ENCODE measurements at places on chromosomes 16 and 17.

DNA sequence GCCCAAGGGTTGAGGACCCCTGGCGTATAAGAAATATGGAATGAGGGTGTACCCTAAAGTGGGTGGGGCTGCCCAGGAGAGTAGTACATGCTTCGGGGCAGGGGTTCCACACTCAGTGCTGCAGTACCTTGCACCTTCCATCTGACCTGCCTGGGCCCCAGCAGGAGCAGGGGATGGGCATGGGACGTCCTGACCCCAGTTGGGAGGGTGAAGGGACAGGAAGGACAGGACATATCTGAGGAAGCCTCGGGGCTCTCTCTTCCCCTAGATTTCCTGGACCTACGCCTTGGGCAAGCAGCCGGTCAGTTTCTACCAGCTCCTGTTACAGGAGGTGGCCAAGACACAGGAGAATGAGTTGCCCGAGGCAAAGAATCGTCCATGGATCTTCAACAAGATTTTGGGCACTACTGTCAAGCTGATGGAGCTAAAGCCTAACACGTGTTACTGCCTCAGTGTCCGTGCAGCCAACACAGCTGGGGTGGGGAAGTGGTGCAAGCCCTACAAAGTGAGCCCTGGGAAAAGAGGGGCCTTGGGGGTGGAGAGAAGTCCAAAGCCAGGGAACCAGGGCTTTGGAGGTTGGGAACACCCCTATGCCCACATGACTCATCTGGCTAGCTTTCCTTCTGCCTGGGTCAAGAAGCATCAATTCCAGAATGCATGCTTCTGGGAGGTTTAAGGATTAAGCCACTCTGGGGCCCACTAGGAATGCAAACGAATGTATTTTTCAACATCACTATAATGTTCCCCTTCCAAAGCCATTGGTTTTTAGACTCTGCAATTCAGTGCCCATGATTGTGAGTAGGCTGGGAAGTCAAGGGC is 7.9 kb downstream of the FNDC8 start:
- DNase-seq: no peak

DNA sequence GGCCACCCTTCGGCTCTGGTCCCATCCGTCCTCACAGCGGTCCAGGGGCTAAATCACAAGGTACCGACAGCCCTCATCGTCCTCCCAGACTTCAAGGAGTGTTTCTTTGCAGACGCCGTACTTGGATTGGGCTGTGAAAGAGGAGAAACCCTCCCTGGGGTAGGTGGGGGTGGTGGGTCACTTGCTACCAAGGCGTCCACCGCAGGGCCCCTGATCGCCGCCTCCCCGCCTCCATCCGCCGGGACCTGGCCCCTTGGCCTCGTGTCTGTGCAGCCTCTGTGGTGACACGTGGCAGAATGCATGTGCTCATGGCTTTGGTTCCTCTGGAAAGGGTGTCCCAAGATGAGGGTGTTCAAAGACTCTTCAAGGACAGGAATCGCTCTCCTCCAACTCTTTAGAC is 151.4 kb downstream of the BANP start:
- DNase-seq: no peak

DNA sequence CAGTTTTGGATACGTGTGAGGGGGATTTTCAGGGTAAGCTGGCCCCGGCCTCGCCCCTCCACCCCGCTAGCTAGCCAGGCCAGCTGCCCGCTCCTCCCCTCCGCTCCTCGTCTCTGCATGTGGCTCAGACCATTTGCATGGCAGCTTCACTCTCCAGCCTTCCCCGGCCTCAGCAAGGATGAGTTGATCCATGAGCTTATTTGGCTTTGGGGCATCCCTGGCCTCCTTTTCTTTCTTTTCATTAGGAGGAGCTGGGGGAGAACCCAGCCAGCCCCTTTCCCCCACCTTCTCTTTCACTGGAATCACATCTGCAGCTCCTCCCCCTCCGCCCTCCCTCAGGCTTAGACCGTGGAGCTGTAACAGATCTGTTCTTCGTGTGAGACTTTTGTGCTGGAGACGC is 30.7 kb downstream of the ELAC2 start:
- DNase-seq: no peak

- DNase-seq: no peak
Measured at GRCh38 chr16:5621826-5622225, 524.2 kb upstream of the EEF2KMT start.

DNA sequence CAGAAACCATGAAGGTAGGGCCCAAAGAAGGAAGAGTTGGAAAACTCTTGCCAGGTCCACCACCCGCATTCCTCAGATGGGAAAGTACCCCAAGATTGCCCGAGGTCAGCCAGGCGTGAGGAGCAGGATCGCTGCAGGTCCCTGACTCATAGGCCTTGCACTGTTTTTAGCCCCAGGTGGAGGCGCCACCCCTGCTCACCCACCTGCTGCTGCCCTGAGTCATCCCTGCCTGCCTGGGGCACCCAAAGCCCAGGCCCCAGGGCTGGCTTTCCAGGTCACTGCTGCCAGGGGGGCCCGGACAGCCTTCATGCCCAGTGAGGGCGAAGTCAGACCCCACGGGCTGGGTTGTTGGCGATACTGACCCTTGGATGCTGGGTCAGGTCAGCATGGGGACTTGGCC is 100.9 kb downstream of the AMFR start:
- DNase-seq: no peak

- DNase-seq: no peak
Measured at GRCh38 chr17:10295728-10296343, 77.0 kb downstream of the MYH13 start.

DNA sequence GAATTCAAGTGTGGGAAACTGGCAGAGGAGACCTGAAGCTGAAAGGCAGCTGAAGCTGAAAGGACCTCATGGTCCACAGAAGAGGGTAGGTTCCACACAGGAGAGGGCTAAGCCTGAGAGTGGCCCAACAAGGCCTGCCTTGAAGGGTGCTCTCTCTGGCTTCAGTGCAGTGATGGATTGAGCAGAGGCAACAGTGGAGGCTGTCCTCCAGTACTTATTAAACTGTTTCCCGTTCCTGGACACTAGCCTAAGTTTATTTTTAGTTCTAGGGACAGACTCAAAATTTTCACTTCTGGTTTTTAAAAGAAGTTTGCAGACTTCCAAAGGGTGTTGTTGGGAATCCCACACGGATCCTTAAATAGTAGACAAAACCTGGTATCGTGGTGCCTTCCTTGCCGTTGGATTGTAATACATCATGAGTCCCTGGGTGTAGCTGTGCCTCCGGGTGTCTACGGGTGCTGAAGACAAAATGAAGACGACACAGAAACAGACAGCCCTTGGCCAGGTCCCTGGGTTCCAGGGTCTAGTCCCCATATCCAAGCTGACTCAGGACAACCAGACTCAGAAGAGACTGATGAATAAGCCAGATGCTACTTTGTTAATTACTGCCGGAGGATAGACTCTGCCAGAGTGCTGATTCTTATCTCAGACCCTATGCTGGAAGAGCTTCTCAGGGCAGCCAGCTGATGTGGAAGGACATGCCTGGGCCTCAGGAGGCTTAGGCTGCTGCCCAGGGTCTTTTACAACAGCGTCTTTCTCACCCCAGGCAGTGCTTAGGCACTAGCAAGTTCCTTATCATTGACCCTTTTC is 7.1 kb upstream of the CMTM4 start:
- DNase-seq: no peak

DNA sequence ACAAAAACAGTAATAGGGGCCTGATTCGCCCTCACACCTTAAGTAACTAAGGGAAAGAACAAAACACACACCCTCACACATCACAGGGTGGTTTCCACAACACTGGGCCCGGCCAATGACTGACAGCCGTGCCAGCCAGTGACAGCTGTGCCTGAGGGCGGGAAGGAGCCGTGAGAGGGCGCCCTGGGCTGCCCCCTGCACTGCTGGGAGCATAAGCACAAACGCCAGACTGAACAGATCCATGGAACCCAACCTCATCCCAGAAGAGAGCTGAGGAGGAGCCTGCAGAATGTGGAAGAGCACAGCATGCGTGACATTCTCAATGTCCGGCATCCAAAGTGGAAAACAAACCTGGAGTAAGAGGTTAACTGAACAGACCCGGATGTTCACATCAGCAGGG is 16.0 kb downstream of the CSNK1D start:
- peak; percentile 63 for DNase-seq

- no peak for DNase-seq
Measured at GRCh38 chr16:1290063-1290501, 19.4 kb upstream of the UBE2I start.

- DNase-seq: no peak
Measured at GRCh38 chr16:81385031-81385756, 59.4 kb upstream of the CMIP start.

- no peak for DNase-seq
Measured at GRCh38 chr17:31724619-31725018, 134.4 kb downstream of the COPRS start.

GRCh38 chr17:20271011-20271610 is 196.2 kb downstream of the LGALS9B start:
- no peak for DNase-seq

GRCh38 chr17:31289790-31290189 is 7.2 kb downstream of the OMG start:
- no peak for DNase-seq

DNA sequence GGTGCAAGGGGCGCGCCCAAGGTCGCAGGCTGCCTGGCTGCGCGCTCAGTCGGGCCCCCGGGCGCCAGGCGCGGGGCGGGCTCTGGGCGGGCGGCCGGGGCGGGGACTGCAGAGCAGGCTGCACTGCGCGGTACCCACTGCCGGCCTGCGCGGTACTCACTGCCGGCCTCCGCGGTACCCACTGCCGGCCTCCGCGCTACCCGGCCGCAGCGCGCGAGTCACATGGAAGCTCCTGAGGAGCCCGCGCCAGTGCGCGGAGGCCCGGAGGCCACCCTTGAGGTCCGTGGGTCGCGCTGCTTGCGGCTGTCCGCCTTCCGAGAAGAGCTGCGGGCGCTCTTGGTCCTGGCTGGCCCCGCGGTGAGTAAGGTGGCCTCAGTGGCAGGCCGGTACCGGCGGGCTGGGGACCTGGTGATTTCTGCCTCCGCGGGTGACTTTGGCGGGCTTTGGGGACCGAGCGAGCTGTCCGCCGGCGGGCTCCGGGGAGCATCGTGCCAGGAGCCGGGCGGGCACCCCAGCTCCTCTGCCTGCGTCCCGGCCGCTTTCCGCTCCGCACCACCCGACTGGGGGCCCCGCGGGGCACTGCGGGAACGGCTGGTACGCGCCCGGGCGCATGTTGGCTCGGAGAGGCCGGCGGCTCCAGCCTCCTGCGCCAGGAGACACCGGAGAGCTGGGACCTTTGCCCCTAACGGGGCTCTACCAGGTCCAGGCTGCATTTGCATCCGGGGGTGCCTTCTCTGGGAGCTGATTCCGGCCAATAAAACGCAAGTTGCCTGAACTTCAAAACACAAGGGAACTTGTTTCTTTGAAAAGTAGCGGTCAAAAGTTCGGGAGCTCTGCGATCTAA is at the start of gene SLC47A1:
TSS of gene SLC47A1 (plus strand) at position 137 of the 844 bp plus-strand sequence. CDS start at position 223, 86 bp downstream.
- DNase-seq: peak; percentile 32

GRCh38 chr17:37642681-37643080 is 565 bp downstream of the DDX52 start:
- no peak for DNase-seq

DNA sequence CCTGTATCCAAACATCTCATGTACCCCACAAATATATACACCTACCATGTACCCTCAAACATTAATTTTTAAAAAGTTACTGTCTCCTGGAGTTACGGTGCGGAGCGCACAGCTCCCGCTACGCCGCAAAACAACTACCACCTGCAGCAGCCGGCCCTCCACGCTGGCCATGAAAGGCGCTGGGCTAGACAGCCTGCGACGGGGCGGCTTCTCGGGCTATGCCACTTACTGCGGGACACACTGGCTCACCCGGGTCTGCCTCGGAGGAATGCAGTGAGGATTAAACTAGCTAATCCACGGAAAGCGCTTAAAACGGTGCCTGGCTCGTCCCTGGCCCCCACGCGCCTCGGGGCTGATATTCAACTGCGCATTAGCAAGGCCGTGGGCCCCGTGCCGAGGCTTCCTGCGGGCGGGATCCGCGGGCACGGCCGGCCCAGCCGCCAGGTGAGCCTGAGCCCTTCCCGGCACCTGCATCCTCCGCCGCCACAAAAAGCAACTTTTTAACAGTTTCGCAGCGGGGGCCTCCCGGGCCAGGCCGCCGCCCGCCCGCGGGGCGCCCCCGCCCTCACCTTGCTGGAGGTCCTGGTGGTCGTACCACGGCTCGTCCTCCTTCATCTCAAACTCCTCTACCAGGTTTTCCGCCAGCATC is 633 bp downstream of the CDR2 start:
- DNase-seq: no peak

- DNase-seq: no peak
Measured at GRCh38 chr17:39595928-39596510, 11.7 kb downstream of the NEUROD2 start.

All from stimulated activated CD4-positive, alpha-beta T cell treated with anti-CD3 and anti-CD28 coated beads, TNF-alpha, amount 100 ng/mL, for 24 hours (primary cell).